ENCODE measurements at places on chromosomes 12 and 14. TPM values are rescaled to one million over a fixed set of nuclear protein-coding genes. Genes with fewer than 3 reads are reported as not detected.

Gene MUCL1
- not detected for total RNA-seq

Gene TROAP
- 0.40 TPM for total RNA-seq

Gene ACADS
- total RNA-seq: 92.1 TPM

Gene SLC10A1
- total RNA-seq: not detected

Gene CYP46A1
- 2.0 TPM for total RNA-seq

Gene EFS
- total RNA-seq: 1.7 TPM

Gene KCNC2
- total RNA-seq: not detected

Gene MFAP5
- total RNA-seq: 28.5 TPM

Gene CLEC2A
- total RNA-seq: not detected

Gene FLVCR2
- 1.7 TPM for total RNA-seq

- DNase-seq: no peak
Observed at GRCh38 chr12:64059685-64060084, 162.4 kb downstream of the KICS2 start.

DNA sequence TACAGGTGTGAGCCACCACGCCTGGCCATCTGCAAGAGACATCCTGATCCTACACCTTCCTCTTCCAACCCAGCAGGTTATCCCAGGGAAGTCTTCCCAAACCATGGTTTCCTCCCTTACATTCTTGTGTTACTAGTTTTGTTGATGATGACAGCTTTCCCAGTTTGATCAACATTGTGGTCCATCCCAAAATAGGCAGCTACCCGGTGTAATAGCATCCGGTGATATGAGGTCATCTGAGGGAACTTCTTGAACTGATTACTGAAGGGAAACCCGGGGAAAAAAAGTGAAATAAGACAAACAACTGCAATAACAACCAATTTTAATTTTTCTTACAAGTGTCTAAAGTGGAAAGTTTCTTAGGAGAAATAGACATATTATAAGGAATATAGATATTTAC, 45.3 kb upstream of the STAC3 start:
- DNase-seq: no peak

- DNase-seq: no peak
Observed at GRCh38 chr14:105390849-105391500, 7.4 kb upstream of the TEX22 start.

- DNase-seq: no peak
Observed at GRCh38 chr12:6330192-6330591, 11.7 kb downstream of the TNFRSF1A start.

DNA sequence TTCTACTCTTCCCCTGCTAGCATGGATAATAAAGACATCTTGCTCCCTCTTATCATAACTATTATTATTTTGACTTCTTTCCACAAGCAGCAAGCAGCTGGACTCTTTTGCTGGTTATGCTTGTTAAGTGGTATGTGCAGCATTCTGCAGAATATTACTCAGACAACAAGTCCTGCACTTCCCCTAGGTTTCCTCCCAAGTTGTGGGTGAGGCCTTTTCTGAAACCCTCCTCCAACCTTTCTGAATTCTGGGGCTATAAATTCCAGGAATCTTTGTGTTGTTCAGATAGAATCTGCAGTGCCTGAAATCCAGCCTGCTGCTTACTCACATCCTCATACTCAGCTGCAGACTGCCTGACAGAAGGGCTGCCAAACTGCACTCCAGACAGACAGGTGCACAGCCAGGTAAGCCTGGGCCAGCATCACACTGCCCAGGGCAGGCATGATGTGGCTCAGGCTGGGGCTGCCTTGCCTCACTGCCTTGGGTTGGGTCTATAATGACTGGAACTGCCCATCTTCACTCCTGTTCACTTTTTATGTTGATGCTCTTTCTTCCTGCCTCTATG, 6.2 kb upstream of the DHRS2 start:
- DNase-seq: no peak

- no peak for DNase-seq
Observed at GRCh38 chr12:104727726-104728465, 230.2 kb downstream of the SLC41A2 start.

DNA sequence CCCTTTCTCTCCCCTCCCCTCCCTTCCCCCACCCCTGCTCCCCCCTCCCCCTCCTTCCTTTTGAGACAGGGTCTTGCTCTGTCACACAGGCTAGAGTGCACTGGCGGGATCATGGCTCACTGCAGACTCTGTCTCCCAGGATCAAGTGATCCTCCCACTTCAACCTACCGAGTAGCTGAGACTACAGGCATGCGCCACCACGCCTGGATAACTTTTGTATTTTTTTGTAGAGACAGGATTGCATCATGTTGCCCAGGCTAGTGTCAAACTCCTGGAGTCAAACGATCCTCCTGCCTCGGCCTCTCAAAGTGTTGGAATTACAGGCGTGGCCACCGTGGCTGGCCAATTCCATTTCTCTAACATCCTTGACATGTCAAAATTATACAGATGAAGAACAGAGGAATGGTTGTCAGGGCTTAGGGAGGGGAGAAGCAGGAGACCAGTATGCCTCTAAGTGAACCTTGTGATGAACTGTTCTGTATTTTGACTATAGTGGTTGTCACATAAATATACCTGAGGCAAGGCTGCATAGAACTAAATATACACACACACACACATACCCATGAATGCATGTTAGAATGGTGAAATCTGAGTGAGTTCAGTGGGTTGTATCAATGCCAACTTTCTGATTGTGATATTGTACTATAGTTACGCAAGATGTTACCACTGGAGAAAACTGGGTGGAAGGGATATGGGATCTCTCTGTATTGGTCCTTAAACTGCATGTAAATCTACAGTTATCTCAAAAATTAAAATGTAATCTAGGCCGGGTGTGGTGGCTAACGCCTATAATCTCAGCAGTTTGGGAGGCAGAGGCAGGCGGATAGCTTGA, 3.6 kb upstream of the CFAP73 start:
- no peak for DNase-seq

DNA sequence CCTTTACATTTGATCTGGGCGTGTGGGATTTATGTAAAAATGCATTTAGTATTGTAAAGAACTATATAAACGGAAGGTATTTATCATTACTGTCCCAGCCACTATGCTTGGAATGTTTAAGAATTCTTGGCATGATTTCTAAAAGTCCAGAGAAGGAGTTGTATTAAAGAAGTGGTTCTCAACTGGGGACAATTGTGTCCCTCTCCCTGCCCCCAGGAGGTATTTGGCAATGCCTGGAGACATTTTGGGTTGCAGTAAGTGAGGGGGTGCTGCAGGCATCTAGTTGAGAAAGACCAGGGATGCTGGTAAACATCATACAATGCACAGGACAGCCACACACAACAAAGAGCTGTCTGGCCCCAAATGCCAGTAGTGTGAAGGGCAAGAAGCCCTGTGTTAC, 7.2 kb downstream of the SLC38A1 start:
- no peak for DNase-seq

DNA sequence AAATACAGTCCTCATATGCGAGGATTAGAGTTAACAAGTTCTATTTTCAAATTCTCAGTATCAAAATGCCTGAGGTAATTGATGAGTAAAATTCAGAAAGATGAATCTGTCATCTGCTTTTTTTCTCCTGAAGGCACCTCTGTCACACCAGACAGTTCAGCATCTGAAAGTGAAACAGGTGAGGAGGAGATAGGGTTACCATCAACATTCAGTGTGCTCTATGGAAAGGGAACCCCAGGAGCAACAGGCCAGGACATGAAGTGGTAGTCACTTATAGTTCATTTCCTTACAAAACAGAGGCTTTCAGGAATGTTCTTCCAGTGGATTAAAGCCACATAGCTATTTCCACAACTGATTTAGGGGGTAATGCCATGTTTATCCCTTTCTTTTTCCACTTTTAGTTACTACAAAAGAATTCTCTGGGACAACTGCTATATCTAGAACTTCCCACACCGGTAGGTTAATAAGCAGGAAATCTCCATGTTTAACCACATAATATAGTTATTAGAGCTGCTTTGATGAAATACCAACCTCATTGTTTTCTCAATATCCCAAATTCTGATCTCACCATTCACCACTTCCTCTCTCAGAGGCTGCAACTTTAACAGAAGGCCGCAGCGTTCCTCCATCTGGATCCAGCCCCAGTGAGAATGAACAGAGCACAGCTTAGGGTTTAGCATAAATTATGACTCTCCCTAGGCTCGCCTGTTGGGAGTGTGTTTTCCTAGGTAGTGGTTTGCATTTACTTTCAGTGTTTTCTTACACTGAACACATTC, 177.0 kb upstream of the CNTN1 start:
- DNase-seq: no peak

- no peak for DNase-seq
Observed at GRCh38 chr14:51822499-51822898, 37.9 kb upstream of the GNG2 start.

GRCh38 chr12:25789541-25789944, 168.9 kb upstream of the RASSF8 start:
- DNase-seq: no peak

DNA sequence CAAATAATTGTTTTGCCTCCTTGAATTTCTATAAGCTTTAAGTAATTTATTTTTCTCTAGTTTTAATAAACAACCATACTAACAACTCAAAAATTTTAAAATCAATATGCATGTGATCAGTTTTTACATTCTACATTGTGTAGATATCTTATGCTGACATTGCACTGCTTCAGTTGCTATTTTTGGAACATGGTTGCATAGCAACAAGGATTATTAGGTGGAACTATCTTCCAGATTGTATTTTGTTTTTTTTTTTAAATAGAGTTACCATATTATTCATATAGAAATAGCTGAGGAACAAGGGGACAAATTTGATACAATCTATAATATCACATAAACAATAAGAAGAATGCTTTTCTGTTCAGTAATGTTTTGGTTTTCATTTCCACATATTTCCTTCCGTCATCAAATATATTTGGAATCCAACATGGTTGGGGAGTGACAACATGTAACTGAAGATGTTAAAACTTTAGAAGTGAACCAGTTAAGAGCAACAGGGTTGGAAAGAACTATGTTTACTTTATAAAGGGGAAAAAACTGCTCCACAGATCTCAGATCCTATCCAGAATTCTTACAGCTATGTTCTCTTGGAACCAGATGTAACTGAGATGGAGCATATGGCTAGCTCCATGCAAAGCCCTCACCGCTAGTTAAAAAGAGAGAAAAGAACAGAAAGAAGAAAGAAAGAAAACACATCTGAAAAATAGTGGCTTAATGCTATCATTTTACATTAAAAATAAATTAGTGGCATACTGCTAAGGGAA, 235.5 kb downstream of the NELL2 start:
- DNase-seq: no peak

GRCh38 chr12:65911321-65911720, 87.0 kb downstream of the HMGA2 start:
- DNase-seq: no peak

- peak; percentile 58 for DNase-seq
Observed at GRCh38 chr12:115507951-115508722, 769.4 kb downstream of the MED13L start.

DNA sequence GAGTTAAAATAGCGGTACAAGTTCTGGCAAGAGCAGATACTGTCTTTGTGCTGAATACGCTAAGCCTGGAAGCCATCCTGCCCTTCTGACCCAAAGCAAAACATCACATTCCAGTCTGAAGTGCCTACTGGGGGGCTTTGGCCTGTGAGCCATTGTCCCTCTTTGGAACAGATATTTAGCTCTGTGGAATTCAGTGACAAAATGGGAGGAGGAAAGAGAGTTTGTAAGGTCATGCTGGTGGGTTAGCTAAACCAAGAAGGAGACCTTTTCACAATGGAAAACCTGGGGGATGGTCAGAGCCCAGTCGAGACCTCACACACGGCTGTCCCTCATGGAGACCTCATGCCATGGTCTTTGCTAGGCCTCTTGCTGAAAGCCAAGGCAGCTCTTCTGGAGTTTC, 18.5 kb downstream of the EMP1 start:
- DNase-seq: no peak

DNA sequence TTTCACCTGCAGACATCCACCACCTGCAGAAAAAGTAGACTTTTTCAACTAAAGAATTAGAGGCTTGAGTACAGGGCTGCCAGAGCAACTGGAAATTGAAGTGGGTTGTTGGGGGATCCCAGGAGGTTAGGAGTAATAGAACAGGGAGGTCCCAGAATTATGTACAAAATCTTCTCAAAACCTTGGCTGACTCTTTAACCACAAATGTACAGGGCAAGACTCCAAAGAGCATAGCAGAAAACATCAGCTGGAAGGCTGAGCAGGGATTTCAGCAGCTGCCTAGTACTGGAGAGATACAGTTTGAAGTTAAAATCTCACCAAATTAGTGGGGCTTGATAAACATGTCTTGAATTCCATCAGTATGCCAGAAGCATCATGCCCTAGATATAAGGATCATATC, 191.6 kb downstream of the CRADD start:
- no peak for DNase-seq

- peak; percentile 58 for DNase-seq
Observed at GRCh38 chr14:75315144-75315543, 36.5 kb downstream of the FOS start.

- peak; percentile 53 for DNase-seq
Observed at GRCh38 chr14:29805415-29806123, 122.1 kb downstream of the PRKD1 start.

DNA sequence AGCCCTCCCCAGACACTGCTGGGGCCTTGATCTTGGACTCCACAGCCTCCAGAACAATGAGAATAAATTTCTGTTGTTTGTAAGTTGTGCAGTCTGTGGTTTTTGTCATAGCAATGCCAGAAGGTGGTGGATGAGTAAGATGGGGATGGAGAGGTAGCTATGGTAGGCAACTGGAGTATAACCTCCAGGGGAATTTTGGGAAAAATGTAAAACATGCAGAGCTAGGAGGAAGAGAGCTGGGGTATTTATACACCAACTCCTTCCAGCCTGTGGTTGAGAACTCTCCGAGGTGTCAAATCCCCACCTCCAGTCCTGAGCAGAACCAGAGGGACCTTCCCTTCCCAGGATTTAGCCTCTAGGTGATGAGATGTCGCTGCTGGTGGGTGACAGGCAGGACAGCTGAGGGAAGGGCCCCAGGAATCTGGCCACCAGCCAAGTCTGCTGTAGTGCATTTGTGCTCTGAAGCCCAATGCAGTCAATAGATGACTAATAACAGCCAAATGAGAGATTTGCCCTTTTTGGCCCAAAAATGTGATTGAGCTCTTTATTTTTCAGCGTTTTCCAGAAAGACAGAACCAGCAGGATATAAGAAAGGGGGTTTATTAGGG, 19.1 kb upstream of the CEP170B start:
- DNase-seq: no peak

- DNase-seq: no peak
Observed at GRCh38 chr12:114936148-114937079, 252.4 kb upstream of the TBX3 start.
